ENCODE measurements at places on chromosomes 5 and 9.

DNA sequence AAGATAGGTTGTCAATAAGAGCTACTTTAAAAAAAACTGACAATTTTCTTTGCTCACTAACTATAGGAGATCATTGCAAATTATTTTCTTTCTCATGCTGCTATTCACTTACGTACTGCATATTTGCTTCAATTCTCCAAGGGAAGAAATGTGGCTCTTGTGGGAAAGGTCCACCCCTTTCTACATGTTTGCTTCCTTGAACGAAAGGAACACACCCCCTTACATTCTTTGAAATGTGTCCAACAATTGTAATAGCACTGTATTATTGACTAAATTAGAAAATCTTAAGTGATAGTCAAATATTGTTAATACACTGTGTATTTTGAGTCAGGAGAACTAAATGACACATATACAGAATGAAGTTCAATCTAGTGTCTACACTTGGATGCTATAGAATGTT, 5.2 kb downstream of the MEF2C start:
- DNase-seq, result peak; percentile 10

- DNase-seq, result peak; percentile 40
These were observed 228.1 kb upstream of the NR4A3 start for GRCh38 chr9:99593610-99594009.

GRCh38 chr5:128498844-128499455, 39.1 kb downstream of the FBN2 start:
- DNase-seq, result peak; percentile 61

- no peak for DNase-seq
These were observed 45.0 kb upstream of the RAPGEF1 start for GRCh38 chr9:131784748-131785501.

GRCh38 chr5:14272548-14273205, 129.5 kb downstream of the TRIO start:
- DNase-seq, result no peak

- DNase-seq, result no peak
These were observed 1075.1 kb upstream of the CDH18 start for GRCh38 chr5:21063146-21063545.

DNA sequence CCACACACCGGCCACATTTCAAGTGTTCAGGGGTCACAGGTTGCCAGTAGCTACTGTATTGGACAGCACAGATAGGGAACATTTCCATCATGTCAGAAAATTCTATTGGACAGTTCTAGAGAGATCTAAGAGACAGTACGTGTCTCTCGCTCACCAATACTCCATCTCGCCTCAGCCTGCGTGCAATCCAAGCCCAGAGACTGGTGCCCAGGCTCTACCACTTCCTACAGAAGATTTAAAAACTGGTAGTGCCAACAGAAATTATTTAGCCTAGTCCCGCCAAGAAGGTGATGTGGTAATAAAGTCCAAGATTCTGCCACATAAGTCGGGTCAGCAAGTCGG, 390 bp upstream of the SNX2 start:
- no peak for DNase-seq

DNA sequence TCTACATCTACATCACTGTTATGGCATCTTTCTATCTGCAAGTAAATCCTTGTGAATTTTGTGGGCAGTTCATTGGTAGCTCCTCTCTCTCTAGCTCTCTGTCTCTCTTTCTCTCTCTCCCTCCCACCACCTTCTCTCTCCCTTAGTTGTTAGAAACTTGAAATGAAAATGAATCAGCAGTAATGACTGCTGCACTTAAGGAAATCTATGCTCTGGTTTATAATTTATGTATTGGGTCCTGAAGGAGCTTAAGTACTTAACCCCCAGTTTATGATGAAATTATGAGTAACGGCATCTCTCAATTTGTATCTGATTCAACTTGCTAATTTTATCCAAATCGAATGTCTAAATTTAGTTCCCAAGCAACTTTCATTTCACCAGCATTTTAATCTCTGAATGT, 52.0 kb upstream of the PTGER4 start:
- no peak for DNase-seq

DNA sequence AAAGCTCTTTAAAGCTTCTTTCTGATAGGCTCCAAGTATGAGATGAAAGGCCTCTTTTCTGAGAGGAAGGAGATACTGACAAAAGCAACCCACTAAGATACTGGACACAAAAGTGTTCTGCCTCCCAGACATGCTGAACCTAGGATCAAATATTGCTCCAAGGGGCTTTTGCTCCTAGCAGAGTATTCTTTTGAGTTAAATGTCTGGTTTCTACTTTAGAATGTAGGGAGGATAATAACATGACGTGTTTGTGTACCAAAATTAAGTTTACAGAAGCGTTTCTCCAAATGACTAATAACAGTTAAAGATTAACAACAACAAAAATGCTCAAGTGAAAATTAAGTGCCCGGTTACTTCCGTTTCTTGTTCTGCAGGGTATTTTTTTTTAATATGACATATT, 2293.3 kb upstream of the C9orf72 start:
- peak; percentile 53 for DNase-seq

GRCh38 chr5:135140446-135141204, 106.6 kb upstream of the PITX1 start:
- peak; percentile 89 for DNase-seq

DNA sequence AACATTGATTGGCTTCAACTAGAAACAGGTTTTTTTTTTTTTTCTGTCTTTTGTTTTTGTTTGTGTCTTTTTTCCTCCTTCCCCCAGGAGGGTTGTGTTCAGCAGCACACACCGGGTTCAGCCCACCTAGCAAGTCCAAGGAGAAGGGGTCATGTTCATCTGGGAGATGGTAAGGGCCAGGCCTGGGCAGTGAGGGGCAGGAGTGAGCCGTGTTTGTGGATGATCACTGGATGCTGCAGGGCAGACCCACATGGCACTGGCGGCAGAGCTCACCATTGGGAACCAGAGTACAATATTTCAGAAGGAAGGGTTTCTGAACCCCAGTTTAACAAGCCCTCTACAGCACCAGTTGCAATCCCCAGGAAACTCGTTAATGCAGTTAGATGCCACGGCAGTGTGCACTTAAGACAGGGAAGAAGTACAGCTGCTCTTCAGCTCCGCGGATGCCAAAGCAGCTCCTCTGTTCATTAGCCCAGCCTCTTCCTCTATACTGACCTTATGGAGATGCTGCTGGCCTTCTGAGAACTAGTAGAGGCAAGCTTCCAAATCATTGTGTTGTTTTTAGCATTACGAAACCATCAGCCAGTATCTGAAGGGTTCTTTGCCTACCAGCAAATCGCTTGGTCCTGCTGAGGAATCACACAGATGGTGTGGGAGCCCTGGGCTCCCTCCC, 508.2 kb upstream of the WWC1 start:
- no peak for DNase-seq
